Chondrocyte (in vitro differentiated cells): ENCODE measurements at places on chromosomes 6 and 20.

DNA sequence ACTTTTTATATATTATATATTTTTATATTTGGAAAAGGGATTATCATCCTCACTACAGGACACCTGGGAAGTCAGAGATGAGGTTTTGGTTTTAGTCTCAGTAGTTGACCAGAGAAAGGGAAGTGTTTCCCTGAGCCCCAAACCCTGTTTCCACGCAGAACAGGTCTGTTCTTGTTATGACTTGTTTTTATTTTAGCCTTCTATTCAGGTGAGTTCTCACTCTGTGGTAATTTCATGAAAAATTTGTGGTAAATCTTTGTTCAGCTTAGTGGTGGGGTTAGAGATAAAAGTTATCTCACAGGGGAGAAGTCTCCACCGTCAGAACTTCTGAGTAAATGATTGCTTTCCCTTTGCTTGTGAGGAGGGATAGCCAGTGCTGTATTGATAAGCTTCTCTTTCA is 224.9 kb downstream of the FARS2 start:
- DNase-seq = no peak

- no peak for DNase-seq
Measured at GRCh38 chr20:57167971-57168701, 98.3 kb downstream of the BMP7 start.

DNA sequence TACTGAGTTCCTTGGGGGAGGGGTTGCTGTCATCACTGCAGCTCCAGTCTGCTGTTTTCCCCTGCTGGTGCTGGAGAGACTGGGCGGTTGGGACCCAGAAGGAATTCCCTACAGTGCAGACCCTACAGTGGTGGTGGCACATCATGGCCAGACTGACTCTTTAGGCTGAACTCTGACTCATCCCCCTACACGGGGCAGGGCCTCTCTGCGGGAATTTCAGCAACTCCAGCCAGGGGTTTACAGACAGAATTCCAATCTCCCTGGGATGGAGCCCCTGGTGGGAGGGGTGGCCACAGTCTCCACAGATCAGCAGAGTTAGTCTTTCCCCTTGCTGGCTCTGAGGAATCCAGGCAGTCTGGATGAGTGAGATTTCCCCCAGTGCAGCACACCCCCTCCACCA is 46.9 kb upstream of the MAPK13 start:
- no peak for DNase-seq

GRCh38 chr6:111076024-111076695 is 11.1 kb upstream of the SLC16A10 start:
- no peak for DNase-seq

GRCh38 chr6:40946738-40947301 is 92.2 kb downstream of the UNC5CL start:
- DNase-seq = no peak

- no peak for DNase-seq
Measured at GRCh38 chr6:99276747-99277146, 72.7 kb downstream of the FAXC start.

DNA sequence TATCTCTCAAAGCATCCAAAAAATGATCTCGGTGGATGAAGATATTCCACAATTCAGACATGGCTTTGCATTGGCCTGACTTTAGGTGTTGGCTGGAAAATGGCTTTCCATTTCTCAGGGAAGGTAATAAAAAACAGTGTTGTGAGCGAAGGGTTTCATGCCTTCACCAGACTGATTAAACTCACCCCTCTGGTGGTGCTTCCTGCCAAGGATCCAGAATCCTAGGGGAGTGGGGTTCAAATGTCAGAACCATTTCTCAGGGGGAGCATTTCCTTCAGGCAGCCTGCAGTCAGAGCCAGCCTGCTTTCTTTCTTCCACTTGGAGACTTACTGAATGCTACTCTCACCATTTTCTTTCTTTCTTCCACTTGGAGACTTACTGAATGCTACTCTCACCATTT is 45.7 kb upstream of the SMIM28 start:
- no peak for DNase-seq

GRCh38 chr6:159616456-159616855 is 76.6 kb downstream of the SOD2 start:
- DNase-seq = no peak

DNA sequence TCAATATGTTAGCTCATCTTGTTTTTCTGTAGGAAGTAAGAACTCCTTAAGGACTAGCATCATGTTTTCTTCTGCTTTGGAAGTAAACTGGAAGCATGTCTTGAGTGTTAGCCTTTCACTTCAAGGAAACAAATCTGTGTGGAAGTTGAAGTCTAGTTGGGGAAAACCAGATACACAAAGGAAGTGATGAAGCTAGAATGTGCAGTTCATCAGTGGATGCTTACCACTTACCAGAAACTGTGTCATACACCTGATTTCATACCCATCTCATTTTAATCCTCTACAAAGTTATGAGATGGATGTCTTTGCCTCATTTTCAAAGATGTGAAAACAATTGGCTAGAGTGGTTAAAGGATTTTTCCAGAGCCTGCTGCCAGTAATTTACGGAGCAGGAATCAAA is 75.8 kb downstream of the TMEM170B start:
- DNase-seq = no peak

DNA sequence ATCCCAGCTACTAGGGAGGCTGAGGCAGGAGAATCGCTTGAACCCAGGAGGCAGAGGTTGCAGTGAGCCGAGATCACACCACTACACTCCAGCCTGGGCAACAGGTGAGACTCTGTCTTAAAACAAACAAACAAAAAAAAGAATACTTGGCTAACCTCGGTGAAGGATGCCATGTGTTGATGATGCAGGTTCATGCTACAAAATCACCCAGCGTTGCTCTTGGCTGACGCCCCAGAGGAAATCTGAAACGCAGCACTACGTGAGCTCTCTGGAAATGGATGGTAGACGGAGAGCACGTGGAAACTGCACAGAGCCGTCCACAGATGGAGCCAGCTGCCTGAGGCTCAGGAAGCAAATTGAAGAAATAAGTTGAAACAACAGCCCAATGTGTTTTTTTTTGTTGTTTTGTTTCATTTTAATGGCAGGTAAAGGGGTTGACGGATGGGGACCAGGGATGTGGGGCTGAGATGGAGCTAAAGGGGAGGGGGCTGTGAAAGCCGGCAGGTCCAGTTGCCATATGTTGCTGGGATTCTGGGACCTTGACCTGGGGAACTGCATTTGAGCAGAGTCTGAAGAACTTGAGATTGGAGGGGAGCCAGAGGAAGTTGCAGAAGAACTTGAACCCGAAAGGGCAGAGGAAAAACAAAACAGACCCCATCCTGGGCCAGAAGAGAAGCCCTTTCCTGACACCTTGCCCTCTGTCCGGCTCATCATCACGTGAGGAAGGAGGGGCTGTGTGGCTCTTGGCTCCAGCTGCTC is 12.8 kb upstream of the MANBAL start:
- DNase-seq = peak; percentile 21

GRCh38 chr6:139368661-139369060 is 5.8 kb downstream of the CITED2 start:
- DNase-seq = no peak

GRCh38 chr6:68296126-68296525 is 339.0 kb upstream of the ADGRB3 start:
- no peak for DNase-seq

DNA sequence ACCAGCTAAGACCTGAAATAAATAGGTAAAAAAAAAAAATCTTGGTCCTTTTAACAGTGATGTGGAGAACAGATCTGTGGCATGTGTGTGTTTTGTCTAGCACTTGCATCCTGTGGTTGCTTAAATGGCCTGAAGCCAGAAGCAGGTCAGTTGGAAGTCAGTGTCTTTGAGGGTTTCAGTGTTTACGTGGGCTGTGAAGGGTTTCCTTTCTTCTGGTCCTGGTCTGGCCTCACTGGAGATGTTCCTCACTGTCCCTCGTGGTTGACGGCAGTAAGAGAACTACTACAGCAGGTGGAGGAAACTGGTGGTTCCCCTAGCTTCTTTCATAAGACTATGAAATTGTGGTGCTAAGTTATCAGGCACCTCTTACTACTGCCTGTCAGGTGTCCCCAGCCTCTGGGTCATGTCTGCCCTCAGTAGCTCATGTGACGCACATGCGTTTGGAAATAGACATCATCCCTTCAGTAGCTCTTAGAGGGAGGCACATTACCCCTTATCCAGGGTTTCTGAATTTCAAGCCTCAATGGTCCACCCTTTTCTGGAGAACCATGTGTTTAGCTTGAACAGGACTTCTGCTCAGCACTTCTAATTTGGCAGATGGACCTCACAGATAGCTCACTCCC is 59.4 kb upstream of the SCP2D1 start:
- no peak for DNase-seq

GRCh38 chr6:114377881-114378280 is 35.1 kb upstream of the HS3ST5 start:
- no peak for DNase-seq

- DNase-seq = no peak
Measured at GRCh38 chr6:29941916-29942274, 437 bp upstream of the HLA-A start.

GRCh38 chr6:306641-307061 is 14.4 kb downstream of the DUSP22 start:
- DNase-seq = no peak

DNA sequence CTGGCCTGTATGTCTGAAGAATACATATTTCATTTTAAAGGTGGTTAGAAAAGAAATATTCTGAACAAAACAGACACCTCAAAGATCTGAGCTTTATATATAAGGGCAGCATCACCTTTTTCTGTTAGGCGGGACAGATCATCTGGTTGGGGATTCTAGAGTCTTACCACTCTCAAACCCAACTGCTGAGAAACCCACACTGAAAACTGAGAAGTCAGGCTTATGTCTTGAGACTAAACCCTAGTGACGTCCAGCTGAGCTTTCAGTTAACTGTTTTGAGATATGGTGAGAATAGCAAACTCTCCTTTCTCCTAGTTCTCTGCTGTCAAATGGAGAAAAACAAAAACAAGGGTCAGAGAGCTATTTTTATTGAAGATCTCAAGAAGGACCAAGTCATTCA is 63.7 kb upstream of the CCN6 start:
- DNase-seq = no peak

- DNase-seq = no peak
Measured at GRCh38 chr6:165447141-165447540, 137.7 kb upstream of the C6orf118 start.

DNA sequence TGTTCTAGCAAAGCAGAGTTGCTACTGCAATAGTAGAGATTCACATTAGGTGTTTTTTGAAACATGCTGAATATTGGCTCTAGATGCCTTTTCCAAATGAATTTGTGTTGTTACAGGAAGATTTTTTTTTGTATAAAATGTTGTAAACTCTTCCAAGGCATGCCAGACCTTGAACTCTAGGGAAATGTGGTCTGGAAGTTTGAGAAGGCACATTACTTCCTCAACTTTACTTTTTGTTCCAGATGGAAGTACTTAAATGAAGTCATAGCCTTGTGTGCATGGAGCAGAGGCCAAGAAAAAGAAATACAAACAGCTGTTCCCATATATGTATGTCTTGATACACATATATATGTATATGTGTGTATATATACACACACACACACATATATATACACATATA is 585.7 kb upstream of the MARCKS start:
- DNase-seq = no peak

DNA sequence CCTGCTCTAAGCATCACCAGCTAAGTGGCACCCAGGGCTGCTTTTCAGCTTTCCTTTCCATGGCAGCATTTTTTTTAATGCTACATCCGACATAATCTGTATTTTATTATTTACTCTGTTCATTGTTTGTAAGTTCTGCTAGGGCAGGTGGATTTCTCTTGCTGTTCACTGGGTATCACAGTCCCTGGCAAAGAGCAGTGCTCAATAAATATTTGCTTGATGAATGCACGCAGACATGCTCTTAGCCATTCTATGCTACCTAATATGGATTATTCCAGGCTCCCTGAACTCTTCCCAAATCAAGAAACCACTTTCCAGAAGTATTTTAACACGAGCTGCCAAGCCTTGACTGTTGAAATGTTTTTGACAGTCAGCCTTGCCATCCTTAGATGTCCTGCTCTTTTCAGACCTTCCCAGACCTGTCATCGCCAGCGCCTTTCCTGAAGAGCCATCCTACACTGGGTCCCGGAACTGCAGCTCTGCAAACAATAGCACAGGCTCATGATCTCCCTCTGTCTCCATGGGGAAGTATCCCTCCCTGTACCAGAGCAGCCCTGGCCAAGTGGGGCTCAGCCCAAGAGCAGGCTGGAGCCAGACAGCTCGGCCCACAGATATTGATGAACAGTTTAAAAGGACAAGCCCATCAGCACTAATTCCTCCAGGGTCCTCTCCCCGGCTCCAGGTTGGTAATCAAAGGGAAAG is 136.5 kb upstream of the CDH4 start:
- DNase-seq = no peak

DNA sequence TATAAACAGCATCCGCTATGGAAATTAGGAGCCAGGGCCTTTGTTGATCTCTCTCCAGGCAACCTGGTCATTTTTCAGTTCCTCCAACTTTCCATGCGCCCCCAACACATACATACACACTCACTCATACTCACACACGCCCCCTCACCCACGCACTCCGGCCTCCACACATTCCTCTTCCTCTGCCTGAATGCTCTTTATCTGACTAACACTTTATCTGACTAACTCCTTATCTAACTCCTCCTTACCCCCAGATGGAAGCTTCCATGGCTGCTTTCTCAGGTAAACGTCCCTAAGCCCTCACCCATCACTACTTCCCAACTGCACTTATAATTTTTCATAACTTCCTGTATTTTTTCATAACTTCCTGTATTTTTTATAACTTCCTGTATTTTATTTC is 17.4 kb downstream of the CASS4 start:
- no peak for DNase-seq

DNA sequence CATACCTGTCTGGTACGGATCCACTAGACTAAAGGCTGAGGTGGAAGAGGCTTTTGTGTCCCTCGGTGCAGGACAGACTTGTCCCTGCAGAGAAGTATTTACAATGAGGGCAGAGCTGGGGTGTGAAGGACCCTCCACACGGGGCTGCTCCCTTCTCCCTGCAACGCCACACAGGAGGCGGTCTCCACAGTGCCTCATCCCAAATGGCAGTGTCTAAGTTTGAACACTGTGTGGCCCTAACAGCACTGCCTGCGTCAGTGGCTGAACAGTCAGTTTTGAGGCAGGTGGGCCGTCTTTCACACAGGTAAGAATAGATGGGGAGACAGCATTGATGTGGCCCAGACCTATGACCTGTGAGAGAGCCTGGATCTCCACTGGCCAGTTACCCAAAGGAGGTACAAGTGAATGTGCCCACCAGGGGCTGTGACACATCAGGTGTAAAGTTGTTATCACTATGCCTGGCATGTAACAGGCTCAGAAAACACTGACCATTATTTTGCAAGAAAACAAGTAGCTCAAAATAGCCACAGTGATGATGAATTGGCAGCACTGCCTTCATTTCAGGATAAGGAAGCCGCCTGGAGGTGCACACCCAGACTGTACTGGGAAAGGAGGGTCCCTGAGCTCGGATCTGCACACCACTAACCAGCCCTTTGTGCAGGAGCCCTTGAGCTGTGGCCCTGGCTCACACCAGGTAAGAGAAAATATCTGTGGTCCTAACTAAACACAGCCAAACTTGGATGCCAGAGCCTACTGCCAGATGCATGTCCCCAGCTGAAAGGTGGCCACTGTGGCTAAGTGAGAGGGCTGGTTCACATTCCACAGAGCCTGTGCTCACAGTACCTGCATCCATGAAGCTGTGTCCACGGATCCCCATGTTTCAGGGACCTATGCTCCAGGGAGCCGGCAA is 246.7 kb downstream of the DLL1 start:
- peak; percentile 48 for DNase-seq
